ACHN (cell line): ENCODE measurements at places on chromosomes 7 and 10.
A peak's percentile ranks its signal among the peaks of the same experiment; 100 is the strongest.

DNA sequence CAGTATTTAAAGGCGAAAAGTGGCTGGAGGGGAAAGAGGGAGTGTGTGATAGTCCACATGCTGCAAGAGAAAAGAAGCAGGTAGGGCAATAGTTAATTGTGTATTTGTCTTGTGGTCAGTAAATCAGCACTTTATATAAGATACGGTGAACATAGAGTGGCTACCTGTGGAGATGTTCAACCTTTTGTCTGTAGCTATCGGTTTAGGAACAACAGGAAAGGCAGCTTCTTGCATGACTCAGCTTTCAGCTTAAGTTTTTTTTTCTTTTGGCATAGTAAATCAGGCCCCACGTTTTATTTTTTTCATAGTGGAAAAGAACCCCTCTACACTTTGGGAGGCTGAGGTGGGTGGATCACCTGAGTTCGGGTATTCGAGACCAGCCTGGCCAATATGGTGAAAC is 14.2 kb upstream of the MTPN start:
- DNase-seq: no peak

DNA sequence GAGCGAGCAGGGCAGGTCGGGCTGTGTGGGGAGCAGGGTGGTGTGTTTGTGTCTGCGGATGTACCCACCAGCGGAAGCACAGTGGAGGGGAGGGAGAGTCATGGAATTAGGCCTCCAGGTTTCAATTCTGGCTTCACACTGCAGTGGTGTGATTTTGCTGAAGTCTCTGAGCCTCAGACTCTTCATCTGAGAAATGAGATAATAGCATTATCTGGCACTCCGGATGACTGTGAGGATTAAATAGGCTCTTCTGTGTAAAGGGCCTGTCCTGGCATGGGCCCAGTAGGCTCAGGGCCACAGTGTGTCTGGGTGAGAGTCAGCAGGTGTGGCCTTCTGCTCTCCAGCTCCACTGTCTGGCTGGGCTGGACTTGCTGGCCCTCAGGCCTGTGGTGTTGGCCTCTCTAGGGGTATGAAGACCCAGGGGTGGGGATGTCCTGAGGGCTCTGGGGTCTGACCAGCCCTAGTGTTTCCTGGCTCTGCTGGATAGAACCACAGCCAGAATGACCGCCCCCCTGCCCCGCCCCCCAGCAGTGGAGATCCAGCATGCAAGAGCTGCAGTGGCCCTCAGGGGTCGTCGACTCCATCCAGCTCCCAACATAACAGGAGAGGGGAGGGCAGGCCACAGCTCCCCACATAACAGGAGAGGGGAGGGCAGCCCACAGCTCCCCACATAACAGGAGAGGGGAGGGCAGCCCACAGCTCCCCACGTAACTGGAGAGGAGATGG is 178.6 kb downstream of the RPS24 start:
- DNase-seq: no peak

DNA sequence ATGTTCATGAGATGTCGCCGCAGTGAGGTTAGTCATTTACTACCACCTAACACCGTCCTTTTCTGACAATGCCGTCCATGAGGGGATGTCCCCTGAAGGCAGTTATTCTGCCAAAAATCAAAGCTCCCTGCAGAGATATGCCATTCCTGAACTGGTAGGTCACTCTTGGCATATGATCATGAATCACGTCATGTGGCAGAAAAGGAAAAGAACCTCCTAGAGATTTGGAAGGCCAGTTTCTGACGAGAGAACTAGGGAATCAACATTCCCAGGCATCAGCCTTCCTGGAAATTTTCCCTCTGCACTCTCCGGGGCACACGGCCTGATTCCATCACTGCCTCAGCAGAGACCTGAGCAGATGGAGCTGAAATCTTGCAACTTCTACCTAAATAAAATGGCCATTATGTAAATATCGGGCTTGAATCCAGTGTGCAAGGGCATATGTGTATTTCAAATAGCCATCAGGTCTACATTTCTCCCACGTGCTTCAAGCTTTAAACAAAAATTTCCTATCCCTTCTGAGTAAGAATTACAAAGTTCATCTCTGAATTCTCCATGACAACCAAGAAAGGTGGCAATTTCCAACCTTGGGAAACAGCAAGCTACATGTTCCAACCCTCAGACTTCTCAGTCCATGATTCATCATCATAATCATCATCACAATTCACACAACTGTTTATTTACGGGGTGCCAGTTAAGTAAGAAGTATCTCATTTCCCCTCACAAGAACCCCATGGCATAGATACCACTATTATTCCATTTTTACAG is 46.5 kb downstream of the AMPH start:
- peak; percentile 76 for DNase-seq

GRCh38 chr10:129759214-129760002 is 204.7 kb downstream of the EBF3 start:
- no peak for DNase-seq

DNA sequence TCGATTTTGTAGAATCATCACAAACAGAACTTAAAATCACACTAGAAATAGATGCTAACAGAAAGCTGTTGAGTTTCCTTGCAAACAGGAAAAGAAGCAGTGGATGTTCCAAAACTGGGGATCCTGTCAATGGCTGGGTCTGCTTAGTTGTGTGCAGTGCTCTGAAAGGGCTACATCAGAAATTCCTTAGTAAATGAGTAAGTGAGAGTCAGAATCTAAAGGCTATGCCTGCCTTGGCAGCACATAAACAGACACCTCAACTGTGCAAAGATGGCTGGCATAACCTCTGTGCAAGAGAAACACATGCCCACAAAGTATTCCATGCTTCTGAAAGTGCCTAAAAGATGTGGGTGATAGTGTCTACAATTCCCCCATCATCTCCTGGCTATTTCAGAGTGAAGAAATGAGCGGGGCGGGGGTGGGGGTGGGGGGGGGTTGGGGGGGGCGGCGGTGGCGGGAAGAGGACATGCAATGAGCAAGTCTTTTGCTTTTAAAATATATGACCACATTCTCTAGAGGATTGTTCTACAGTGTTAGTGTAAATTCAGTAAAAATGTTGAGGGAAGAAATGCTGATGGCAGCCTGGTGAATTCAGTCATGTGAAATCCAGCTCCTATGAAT is 138.1 kb upstream of the LAMB4 start:
- DNase-seq: peak; percentile 67

DNA sequence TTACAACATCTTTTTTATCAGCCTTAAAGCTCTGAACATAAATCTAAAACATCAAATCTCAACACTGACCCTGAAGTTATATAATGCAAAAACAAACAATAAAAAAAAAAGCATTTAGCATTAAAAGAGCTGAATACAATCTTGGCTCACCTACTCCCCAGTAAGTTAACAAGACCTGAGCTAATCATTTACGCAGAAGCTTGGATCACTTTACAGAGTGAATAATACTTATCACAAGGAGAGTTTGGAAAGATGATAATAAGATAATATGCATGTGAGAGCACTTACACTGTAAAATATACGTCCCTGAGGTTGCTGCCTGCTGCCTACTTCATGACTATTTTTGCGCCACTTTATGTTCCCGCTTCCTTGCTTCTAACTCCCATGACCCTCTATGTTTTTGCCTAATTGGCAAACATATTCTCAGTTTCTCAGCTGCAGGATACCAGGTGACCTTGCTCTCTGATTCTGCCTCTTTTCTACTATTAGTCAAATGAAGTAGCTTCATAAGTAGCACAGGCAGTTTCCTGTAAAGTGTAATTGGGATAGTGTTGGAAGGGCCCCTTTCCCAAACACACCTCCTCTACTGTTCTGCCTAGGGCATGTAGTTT is 333.6 kb downstream of the LRRTM3 start:
- no peak for DNase-seq

DNA sequence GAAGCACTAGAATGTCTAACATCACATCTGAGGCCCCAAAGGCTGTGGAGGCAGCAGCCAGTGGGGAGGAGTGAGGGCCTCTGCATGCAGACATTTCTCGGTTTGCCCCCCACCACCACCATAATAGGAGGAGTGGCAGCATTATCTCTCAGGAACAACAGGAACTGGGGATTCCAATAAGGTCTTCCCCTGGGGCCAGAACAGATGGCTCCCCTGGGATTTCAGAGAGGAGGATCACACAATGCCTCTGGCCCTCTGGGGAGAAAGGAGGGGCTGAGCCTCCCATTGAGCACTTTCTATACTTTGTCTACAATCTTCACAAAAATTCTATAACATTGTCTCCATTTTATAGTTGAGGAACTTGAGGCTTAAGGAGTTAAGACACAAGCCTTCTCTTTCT is 61.1 kb downstream of the GRID1 start:
- no peak for DNase-seq

DNA sequence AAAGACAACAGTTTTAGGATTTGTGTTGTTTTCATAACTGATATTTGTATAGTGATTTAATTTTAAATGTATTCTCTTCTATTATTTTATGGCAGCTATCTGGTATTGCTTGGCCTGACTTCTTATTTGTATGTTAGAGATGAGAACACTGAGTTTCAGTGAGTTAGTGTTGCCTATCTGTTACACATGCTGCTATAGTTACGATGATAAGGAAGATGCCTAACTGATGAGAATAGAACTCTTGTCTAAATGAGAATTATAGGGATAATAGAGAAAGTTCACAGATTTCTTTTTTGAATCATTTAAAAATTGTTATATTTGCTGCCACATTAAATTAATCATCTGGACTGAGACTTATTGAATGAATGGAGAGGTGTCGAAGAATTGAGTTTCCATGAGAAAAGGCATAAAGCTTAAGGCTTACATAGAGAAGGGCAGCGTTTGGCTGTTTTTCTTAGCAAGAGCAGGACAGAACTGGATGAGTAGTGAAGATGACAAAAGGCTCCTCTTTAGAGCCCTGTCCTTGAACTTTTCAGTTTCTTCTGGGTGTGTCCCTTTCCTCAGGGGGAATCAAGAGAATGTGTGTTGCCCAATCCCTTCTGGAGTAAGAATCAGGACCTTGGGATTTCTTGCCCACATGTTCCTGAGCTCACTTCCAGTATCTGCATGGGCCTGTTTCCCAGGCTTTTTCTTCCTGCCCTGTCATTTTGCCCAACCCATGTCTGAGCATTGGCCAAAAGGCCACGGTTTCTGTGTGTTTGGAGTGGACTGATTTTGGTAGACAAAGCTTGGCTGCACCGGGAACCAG is 195.6 kb upstream of the CSTF2T start:
- DNase-seq: no peak

DNA sequence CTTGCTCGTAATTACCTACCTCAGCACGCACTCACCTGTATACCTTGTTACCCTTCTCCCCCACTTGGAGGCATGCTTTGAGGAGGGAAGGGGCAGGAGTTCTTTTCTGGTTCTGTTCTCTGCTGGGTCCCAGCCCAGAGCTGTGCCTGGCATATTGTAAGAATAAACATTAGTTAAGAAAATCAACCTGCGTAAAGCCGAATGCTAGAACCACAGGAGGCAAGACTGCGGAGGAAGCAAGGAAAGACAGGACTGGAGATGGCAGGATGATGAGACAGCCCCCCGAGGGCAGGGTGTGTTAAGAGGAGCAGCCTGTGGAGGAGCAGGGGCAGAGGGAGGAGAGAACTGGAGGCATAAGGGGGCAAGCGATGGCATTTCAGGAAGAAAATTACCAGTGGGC is 9.5 kb downstream of the C10orf53 start:
- DNase-seq: no peak

DNA sequence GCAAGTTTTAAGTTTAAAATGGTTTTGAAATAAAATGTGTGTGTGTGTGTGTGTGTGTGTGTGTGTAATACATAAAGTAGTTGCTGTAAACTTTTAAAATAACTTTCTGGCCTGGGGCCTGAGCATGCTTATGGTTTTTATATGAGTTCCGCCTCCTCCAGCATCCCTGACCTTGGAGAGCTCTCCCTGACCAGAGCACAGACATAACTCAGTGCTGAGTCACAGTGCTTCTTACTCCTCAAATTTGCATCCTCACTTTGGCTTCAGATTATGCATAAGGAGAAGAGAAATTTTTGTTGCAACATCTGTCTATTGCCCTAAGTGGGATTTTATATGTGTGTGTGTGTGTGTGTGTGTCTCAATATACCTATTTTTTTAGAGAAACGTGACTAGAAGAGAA is 200.8 kb downstream of the ELMO1 start:
- DNase-seq: no peak

- peak; percentile 95 for DNase-seq
Measured at GRCh38 chr10:110356628-110357245, 52.0 kb upstream of the SMNDC1 start.

GRCh38 chr10:21297603-21298383 is 227.7 kb downstream of the SKIDA1 start:
- peak; percentile 51 for DNase-seq

DNA sequence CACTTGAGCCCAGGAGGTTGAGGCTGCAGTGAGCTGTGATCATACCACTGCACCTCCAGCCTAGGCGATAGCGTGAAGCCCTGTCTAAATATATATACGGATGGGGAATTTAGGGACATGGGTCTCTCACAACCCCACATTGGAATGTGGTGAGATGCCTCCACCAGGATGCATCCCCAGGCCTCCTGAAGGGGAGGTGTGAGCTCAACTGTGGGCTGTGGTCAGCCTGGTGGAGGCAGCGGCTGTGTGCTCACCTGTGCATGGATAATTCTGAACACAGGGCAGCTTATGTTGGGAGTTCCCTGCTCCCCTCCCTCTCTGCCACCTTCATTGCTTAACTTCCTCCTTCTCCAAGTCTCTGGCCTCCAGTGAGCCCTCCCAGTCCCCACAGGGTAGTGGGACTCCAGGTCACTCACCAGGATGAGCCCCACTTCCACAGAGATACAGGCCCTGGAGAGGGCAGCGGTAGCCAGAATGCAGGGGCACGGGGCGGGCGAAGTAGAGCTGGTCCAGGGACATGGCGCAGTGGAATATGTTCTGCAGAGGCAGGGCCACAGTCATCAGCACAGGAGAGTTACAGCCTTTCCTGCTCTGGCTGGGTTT is 30.4 kb downstream of the PYROXD2 start:
- no peak for DNase-seq

GRCh38 chr10:13905281-13905680 is 318.5 kb downstream of the PRPF18 start:
- DNase-seq: no peak

GRCh38 chr7:35647171-35647574 is 47.8 kb downstream of the HERPUD2 start:
- DNase-seq: no peak

DNA sequence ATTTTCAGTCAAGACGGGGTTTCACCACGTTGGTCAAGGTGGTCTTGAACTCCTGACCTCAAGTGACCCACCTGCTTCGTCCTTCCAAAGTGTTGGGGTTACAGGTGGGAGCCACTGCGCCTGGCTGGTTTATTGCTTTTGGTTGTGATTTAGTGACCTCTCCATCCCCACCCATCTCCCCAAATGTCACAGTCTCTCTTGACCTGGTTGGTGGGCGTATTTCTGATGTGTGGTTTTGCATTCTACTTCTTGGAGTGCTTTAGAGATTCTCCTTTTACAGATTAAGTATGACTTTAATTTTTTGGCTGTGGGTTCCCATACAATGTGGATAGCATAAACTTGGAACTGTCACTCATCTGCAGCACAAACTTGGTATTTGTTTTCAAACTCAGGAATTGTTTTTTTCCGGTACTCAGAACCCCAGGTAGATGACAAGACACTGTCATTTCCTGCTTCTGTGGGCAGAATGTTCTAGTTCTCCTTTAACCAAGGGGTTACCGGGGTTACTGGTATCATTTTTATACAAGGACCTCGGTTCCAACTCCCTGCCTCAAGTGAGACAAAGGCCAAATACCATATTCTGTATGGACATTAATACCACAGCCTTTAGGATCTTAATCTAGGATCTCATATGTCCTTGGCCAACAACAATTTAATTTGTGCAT is 50.5 kb downstream of the MRC1 start:
- DNase-seq: no peak

GRCh38 chr10:2509081-2509531 is 558.2 kb upstream of the PFKP start:
- DNase-seq: peak; percentile 85
